ENCODE measurements at places on chromosomes 2 and 18.

- DNase-seq, result no peak
Measured at GRCh38 chr18:9868857-9869714, 16.7 kb upstream of the TXNDC2 start.

DNA sequence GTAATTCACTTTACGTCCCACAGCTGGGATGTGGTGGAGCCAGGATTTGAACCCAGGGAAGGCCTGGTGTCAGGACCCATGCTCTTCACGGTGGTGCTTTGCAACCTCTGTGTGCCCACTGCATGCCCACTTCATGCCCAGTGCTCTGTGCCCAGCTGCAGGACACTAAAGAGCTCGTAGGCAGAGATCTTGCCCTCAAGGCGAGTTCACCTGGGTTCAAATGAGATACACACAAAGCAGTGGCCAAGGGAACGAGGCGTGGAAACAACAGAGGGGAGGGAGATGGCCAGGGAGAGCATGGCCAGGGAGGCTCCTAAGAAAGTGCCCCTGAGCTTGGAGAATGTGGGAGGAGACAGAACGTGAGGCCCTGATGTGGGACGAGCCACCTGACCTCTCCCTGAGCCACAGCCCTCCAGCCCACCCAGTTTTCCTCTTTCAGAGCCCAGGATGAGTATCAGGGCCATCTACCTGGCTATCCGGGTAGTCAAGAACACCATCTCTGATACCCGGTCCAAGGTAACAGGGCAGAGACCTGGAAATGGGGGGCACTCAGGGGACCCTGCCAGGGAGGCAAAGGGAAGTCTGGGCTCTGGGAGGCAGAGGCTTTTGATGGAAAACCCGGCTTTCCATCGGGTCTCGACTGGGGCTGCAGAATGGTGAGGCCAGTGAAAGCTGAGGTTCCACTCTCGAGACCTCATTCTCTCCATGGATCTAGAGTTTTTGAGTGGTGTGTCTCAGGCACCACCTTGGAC, 20.4 kb downstream of the MROH2A start:
- no peak for DNase-seq

DNA sequence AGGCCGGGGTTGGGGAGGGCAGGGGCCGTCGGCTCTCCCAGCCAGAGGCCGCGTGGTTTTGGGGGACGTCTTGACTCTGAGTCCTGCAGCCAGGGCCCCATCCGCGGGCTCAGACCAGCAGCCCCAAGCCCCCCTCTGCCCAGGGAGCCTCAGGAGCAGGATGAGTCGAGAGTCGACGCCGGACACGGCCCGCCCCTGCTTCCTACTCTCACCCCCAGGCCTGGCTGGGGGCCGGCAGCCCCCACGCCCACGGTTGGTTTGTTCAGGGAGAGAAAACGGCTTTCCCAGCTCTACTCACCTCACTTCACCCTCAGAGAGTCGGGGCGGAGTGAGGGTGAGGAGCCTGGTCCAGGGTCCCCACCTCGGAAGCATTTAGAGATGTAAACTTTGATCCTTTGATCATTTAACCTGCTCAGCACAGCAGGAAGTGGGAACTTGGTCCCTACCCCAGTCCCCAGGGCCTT, 6.9 kb downstream of the SNORC start:
- no peak for DNase-seq

- no peak for DNase-seq
Measured at GRCh38 chr2:19120181-19120580, 238.2 kb downstream of the OSR1 start.

GRCh38 chr2:98710734-98711133, 20.2 kb downstream of the MGAT4A start:
- no peak for DNase-seq

DNA sequence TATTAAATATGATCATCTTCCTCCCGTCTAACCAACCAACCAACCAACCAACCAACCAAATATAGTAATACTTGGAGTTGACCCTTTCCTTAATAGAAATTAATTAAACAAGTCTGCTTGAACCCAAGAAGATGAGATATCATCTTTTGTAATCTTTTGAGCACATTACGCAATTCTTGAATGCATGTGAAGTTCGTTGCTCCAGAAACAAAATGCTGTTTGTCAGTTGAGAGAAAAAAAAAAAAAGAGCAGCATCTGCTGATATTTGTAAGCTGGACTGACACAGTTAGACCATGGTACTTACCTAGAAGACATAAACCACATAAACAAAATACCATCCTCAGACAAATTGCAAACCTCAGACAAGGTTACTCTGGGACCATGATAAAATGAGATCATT, 9.2 kb upstream of the SERPINB2 start:
- DNase-seq, result no peak

DNA sequence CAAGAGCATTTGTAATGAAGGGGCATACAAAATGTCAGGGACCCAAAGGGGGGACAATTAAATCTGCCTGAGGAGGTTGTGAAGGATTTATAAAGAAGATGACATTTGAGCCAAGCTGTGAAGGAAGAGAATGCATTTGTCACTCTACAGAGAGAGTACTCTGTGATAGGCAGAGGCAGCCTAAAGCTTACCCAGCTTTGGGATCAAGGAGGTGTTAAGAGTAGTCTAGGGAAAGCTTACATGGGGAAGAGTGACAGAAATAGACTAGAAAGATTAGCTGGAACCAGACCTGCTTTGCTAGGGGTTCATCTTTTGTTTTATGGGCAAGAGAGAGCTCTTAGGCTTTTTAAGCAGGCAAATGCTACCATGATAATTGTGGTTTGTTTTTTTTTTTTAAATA, 169.1 kb upstream of the CYP26B1 start:
- no peak for DNase-seq

GRCh38 chr2:240024766-240025165, 376 bp downstream of the NDUFA10 start:
- DNase-seq, result no peak

DNA sequence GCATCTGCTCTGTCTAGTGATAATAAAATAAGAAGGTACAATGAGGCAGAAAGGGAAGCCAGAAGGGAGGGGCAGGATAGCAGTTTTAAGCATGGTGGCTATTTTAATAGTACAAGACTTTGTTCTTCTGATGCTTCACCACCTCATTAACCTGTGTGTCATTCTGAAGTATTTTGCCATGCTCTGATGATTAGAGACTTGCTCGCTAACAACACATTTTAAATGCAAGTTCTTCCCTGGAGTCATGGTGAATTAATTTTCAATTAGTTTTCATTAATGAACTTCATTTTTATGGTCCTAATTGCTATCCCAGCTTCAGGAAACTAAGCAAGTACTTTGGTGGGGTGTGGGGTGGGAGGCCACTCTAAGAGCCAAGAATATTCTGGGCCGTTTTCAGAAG, 25.7 kb upstream of the LNPK start:
- DNase-seq, result no peak

DNA sequence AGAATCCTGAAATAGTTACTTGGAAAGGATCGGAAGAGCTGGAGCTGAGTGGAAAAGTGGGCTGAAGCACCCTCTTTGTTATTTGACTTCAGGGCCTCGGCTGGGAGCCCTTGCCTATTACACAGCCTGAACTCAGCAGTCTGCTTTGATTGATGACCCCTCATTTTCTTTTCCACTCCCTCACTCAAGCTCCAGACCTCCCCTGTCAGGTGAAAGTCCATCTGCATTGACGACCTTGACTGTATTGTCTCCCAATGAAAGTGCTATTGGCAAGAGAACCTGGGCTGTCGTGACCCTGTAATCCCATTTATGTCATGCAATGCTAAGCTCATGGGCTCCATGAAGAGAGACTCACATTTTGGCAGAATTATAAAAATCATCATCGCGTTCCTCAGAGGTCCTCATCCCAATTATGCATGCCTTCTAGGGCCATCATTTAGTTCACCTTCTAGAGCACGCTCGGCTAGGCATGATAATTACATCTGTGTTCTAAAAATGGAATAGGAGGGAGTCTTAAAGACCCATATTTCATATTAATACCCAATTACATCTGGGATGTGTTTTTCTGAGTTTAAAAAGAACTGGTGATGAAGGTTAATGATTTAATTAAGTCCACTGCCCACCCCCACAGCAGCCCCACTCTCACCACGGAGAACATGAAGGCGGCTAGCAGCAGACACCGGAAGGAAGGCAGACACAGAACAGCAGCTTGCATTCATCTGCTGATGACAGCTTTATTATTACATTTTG, 472.5 kb downstream of the PID1 start:
- DNase-seq, result no peak

DNA sequence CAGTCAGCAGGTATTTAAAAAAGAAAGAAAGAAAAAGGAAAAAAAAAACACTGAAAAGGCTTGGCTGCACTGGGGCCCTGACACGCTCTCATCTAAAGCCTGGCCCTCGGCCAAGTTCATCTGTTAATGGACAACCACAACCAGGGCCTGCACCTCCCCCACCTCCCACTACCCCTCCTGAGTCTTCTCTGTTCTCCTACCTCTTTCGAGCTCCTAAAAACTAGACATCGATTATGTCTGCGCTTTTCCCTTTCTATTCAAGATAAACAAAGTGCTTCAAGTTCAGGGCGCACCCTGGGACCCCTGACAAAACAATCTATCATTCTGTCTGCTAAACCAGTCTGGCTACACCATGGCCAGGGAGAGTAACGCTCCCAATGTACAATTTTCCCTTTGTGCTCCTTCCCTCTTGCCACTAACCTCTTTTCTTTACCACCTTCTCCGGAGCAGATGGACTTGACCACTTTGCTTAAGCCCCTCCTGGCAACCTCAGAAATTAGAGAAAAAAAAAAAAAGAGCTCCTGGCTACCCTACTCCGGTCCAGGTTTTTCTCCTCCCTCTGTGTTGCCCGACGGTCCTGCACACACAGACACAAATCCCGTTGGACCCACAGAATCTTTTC, 22.7 kb downstream of the BCL11A start:
- peak; percentile 96 for DNase-seq

GRCh38 chr2:25116956-25117355, 51.4 kb downstream of the POMC start:
- no peak for DNase-seq

DNA sequence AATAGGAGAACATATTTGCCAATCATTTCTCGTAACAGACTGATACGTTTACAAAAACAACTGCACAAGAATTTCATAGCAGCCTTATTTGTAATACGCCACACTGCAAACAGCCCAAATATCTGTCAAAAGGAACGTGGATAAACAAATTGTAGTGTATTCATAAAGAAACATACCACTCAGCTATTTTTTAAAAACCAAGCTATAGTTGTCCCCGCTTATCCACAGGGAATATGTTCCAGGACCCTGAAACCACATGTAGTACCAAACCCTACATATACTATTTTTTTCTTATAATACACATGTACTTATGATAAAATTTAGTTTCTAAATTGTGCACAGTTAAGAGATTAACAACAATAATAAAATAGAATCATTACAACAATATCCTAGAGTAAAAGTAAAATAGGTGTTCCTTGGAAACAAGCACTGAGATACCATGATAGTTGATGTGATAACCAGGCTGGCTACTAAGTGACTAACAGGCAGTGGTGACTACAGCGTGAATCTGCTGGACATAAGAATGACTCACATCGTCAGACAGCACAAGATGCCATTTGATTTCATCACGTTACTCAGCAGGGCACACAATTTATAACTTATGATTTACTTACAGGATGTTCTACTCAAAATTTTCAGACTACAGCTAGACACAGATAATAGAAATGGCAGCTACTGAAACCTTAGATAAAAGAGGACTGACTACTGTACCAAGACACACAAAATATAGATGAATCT, 367.4 kb downstream of the NCKAP5 start:
- DNase-seq, result no peak

GRCh38 chr2:207354462-207354861, 175.3 kb upstream of the CREB1 start:
- no peak for DNase-seq

- peak; percentile 19 for DNase-seq
Measured at GRCh38 chr2:178205853-178206521, 11.7 kb downstream of the OSBPL6 start.

GRCh38 chr2:3065928-3066327, 311.7 kb downstream of the EIPR1 start:
- no peak for DNase-seq
